ENCODE measurements at places on chromosomes 1 and 21. TPM values are rescaled to one million over a fixed set of nuclear protein-coding genes. Genes with fewer than 3 reads are reported as not detected.

FCGR1A gene
- not detected for total RNA-seq

C1orf141 gene
- total RNA-seq, result not detected

SH2D1B gene
- total RNA-seq, result not detected

ATP1A4 gene
- 0.35 TPM for total RNA-seq

LRRN2 gene
- total RNA-seq, result 5.0 TPM

SLC5A9 gene
- total RNA-seq, result not detected

ROR1 gene
- 10.8 TPM for total RNA-seq

MAEL gene
- total RNA-seq, result 0.20 TPM

TPTE gene
- not detected for total RNA-seq

GRCh38 chr21:28699596-28700259 lies 292.9 kb downstream of the LTN1 start:
- no peak for DNase-seq

DNA sequence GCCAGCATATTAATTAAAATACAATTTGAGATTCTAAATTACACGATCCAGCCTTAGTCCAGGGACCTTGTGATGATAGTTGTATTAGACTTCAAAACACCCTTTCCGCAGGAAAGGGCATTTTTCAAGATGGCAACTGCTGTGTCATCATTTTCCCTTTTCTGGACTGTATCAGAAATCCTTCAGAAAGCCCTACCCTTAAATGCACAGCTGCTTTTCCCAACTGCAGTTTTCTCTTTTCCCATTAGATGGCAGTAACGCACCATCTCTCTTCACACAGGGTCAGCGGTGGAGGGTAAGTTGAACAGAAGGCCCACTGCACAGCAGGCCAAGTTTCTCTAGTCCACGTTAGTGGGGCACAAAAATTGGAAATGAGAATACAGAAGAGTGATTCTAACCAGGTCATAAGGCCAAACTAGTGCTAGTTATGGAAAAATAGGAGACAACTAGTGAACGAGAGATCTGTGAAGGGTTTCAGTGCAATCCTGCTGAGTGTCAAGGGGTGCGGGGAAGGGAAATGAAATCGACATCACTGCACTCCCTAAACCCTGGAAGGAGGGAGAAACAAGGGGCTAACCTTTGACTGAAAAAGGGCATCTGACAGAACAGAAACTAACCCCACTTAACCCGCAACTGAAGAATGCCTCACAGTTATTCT lies 22.1 kb upstream of the TDRD10 start:
- DNase-seq, result peak; percentile 81

- no peak for DNase-seq
These were observed 57.4 kb downstream of the ARHGEF10L start for GRCh38 chr1:17596651-17597509.

- DNase-seq, result no peak
These were observed 22.0 kb downstream of the SLC37A1 start for GRCh38 chr21:42535602-42536171.

DNA sequence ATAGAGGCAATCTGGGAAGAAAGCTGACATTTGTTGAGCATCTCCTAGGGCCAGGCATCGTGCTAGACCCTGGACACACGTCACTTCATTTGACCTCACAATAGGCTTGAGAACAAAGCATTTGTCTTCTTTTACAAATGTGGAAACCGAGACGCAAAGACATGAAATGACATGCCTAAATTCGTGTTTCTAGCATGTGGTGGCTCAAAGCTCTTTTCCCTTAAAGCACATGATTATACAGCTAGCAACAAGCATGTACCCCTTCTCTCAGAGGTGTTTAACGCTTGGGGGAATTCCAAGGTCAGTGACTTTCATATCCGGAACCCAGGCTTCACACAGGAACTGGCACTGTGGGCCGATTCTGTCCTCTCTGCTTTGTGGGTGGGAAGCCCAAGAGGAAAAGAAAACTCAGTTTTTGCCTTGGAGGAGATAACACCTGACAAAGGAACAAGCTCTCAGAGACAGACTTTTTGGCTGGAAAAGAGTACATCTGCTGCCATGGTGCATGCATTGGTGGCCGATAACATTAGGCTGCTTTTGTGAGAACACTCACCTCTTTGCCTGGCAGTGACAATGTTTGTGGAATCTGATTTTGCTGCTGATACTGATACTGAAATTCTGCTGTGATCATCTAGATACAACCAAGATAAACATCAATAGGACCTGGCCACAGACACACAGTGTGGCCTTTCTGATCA lies 15.4 kb upstream of the CD2 start:
- DNase-seq, result no peak

DNA sequence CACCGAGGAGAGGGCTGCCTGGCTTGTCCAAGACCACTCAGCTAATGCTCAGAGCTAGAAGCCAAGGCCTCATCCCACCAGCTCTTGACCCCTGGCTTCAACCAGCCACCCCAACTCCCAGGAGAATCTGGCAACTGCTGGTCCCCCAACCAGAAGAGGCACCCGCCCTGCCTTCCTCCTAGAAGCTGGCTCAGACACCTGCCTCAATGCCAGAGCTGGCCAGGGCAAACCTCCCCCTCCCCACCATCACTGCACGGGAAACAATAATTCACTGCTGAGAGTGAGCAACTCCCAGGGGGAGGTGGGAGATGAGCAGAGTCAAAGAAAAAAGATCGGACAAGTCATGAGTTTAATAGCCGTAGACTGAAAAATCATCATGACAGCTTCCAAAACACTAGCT lies 3.3 kb downstream of the CHD5 start:
- DNase-seq, result no peak

- no peak for DNase-seq
These were observed 237.1 kb downstream of the SLC45A1 start for GRCh38 chr1:8554956-8555534.

GRCh38 chr1:228011721-228012311 lies 5.0 kb downstream of the WNT3A start:
- DNase-seq, result no peak

DNA sequence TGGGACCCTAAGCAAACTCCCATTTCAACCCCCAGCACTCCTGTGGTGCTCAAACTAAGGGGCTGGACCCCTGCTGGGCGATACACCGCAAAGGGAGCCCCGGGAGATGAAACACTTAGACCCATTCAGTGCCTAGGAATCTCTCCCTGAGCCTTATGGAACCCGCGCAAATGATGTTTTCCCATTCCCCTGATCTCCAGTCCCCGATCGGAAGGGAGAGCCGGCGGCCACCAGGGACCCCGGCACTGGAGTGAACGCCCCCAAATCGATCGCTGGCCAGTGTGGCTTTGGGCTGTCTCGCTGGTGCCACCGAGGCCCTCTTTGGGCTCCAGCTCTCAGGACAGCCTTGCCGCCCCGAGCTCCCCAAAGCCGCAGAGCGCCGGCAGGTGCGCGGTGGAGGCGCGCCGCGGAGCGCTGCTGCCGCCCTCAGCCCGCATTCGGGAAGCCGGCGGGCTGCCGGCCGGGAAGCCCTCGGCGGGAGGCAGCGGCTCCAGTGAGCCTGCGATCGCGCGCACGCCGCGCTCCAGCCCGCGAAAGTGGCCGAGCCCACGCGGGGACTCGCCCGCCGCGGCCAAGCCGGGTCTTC lies 1.1 kb downstream of the PLXNA2 start:
- DNase-seq, result no peak

GRCh38 chr21:15076730-15077129 lies 11.9 kb upstream of the NRIP1 start:
- no peak for DNase-seq

GRCh38 chr1:214472364-214472763 lies 79.0 kb downstream of the PTPN14 start:
- DNase-seq, result no peak

DNA sequence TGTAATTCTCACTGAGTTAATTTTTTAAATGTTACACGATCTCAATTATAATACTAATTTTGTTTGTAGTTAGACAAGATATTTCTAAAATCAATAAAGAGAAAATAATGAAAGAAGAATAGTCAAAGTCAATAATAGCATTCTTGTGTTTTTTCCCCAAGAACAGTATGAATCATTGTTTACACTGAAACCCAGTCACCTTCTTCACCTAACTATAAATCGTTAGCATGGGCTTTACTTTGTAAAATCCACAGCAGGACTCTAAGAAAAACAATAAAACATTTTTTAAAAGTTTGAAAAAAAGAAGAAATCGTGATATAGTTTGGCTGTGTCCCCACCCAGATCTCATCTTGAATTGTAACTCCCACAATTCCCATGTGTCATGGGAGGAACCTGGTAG lies 234.6 kb upstream of the LYPLAL1 start:
- no peak for DNase-seq

DNA sequence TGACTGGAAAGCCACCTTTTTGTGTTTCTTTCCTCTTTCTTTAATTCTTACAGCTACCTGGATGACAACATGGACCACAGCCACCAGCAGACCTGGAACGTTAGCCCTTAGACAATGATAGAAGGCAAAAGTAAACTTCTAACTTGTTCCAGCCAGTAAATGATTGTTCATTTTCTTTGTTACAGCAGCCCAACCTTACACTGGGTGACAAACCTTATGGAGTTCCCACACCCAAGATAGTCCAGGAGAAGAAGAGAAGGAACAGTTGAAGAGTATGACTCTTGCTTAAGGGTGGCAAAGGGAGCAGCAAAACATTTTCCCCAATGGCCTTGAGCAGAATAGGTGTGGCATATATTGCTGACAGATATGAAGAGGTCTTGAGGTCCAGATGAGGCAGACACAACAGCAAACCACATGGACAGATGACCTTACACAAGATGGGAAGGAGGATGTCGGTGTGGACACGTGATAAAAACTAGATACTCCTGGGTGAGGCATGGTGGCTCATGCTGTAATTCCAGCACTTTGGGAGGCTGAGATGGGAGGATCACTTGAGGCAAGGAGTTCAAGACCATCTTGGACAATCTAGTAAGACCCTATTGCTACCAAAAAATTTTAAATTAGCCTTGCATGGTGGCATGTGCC lies 11.8 kb upstream of the FAM76A start:
- DNase-seq, result no peak

DNA sequence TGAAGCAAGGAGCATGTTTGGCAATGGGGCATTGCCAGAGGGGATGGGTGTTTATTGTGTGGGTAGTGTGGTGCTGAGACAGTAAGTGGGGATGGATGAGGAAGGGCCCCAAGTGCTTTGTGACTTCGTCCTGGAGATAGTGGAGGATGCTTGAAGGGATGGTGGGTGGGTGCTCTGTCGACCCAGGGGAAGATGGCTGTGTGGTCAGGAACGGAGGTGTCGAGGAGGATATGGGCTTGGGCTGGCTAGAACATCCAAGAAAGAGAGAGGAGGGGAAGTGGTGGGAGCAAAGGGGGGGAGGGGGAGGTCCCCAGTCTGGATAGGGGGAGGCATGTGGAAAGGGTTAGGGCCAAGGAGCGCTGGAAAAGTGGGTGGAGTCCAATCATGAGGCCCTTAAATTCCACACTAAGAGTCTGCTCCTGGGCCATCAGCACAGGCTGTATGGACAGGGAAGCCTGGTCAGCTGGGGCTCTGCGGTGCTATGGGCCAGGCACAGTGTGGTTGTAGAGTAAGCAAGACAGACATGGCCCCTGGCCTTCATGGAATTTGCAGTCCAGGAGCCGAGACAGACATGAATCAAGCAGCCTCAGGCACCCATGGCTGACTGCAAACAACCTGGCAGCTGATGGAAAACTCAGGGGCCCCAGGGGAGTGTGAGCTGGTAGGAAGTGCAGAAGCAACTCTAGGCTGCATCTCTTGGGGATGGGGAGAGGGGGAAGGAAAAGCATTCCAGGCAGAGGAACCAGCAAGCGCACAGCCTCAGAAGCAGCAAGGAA lies 36.3 kb downstream of the EDN2 start:
- DNase-seq, result no peak

DNA sequence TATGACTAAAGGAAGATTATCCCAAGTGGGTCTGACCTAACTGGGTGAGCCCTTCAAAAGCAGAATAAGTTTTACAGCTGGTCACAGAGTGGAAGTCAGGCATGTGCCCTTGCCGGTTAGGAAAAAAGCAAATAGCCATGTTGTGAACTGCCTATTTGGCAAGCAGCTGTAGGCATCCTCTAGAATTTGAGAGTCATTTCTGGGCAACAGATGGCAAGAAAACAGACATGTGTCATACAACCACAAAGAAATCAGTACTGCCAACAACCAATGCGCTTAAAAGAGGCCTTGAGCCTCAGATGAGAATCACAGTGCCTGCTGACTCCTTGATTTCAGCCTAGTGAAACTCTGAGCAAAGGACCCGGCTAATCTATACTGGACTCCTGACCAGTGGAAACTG lies 26.8 kb downstream of the LRRC53 start:
- no peak for DNase-seq

DNA sequence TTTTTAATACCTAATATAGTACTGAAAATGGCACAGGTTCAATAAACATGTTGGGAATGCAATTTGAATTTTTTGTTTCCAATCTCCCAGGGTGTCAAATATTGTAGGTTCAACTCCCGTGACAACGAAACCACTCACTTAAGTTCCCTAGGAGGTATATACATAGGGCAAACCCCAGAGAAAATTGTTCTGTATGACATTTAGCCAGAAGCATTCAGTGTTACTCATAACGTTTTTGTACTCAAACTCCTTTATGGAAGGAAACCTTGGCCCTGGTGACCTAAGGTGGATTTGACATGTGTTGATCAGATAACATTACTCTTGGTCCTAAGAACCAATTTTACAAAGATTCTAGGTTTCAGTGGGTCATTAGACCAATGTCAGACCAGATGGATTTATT lies 110.6 kb downstream of the USP25 start:
- DNase-seq, result no peak

GRCh38 chr1:151811181-151811580 lies 6.0 kb upstream of the LINGO4 start:
- DNase-seq, result no peak

DNA sequence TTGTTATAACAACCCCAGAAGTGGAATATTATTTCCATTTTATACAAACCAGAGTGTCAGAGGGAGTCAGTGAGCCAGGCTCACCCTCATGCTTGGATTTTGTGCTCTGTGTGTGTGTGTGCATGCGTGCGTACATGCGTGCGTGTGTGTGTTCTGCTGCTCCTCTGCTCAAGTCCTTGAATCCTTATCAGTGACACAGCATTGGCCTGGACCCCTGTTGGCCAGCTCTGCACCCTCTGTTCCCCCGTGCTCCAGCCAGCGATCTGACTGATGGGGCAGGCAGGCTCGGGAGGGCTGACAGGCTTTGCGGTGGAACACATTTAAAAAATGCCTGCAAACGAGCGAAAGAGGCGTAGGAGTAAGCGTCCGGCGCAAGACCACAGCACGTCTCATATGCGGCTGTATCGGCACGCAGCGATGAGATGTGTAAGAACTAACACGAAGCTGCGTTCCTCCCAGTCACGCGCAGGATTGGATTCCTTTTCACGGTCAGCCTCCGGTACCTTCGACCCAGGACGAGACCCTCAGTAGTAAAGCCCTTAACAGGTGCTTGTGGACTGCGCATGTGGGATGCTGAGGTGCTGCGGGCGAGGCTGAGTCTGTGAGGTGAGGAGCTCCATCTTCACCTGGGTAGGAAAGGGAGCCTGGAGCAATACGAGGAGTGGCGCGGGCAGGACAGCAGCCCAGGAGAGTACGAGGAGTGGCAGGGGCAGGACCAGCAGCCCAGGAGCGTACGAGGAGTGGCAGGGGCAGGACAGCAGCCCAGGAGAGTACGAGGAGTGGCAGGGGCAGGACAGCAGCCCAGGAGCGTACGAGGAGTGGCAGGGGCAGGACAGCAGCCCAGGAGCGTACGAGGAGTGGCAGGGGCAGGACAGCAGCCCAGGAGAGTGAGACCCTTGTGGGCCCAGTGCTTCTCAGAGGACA lies 130.9 kb downstream of the GALNT2 start:
- no peak for DNase-seq
